Hematopoietic multipotent progenitor cell treated with erythropoietin and hydrocortisone succinate and interleukin-3 and kit ligand, for 4 days (in vitro differentiated cells): ENCODE measurements at places on chromosomes 7 and 10.

DNA sequence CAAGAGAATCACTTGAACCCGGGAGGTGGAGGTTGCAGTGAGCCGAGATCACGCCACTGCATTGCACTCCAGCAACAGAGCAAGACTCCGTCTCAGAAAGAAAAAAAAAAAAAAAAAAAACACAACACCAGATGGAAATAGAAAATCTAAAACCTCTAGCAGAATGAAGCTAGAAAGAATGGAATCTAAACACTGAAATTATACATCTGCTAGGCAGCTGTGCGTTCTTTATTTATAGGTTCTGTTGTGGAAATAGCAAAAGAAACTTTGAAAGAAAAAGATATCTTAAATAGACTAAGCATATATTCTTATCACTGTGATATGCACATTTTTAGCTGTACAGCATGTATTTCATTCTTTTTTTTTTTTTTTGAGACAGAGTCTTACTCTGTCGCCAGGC, 17.1 kb downstream of the BMPR1A start:
- DNase-seq, result no peak

DNA sequence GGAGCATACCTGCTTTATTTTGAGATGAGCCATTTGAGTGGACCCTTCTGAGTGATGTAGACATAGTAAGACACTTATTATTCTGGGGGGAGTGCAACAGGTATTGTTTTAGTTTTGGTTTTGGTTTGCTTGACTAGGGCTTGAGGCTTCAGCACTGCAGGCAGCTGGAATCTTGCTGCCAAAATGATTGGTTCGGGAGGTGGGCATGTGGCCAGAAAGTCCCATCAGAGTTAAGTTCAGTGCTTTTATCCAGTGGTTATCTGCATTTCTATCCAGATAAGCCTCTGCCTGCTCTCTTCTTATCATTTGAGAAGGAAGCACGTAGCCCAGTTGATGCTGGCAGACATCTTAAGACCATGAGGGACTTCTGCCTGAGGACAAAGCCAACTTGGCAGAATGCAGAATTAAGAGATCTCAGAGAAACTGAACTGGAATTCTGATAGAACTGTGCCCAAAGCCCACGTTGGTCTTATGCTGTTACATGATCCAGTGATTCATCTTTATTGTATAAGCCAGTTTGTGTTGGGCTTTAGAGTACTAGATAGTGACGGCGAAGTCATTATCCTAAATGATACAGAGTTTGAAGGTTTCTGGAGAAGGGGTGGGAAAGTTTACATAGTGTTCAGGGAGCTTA, 9.6 kb upstream of the JAZF1 start:
- DNase-seq, result peak; percentile 29

DNA sequence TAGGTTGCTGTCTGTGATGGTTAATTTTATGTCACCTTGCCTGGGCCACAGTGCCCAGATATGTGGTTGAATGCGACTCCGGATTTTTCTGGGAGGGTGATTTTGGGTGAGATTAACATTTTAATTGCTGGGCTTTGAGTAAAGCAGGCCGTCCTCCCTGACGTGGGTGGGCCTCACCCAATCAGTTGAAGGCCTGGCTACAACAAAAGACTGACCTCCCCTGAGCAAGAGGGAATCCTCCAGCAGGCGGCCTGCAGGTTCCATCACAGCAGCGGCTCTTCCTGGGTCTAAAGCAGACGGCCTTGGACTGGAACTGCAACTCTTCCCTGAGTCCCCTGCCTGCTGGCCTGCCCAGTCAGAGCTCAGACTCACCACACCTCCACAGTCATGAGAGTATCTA, 114.2 kb downstream of the SFMBT2 start:
- DNase-seq, result no peak

- DNase-seq, result no peak
Measured at GRCh38 chr10:116888380-116889055, 39.2 kb downstream of the ENO4 start.

- DNase-seq, result peak; percentile 80
Measured at GRCh38 chr10:103241262-103242011, 4.2 kb upstream of the RPEL1 start.

GRCh38 chr7:158102897-158103296, 484.7 kb downstream of the PTPRN2 start:
- DNase-seq, result no peak
